ENCODE measurements at places on chromosomes 4 and X. TPM values are rescaled to one million over a fixed set of nuclear protein-coding genes. Genes with fewer than 3 reads are reported as not detected.
A peak's percentile ranks its signal among the peaks of the same experiment; 100 is the strongest.

DNA sequence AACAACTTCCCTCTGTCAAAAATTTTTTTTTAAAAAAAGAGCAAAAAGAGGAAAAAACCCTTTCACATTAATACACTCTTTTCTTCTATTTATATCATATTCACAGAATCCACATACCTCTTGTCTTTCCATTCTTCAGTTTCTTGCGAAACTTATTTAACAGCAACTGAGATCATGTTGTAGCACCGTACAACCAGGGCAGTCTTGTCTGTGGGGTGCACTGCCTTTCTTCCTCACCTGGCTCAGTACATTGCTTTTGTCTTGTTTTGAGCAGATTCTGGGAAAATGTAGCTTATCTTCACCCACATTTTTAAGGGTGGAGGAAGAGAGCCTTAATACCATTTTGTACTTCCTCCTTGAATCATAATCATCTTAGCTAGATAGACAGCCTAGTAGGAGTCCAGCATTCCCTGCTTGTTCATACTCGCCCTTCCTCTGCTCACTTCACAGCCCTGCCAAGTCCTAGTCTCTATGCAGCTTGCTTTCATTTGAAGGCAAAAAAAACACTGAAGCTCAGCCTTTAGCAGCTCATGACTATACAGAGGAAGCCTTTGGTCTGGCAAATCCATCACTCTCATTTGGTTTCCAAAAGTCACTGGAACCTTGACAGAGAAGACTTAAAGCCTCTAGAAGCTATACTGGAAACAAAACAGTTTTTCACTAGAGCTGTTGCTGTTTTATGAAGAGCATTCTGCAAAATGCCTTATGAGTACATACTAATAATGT, 140.6 kb upstream of the BANK1 start:
- H3K4me1 ChIP-seq, result peaks cover 12% of the 10 kb centered on the region
- no peaks in the 10 kb centered on the region for H3K27me3 ChIP-seq
- no peak for DNase-seq

- H3K4me1 ChIP-seq, result peaks cover 10% of the 10 kb centered on the region
- H3K36me3 ChIP-seq, result no peaks in the 10 kb centered on the region
- peak; percentile 43 for DNase-seq
- H3K4me3 ChIP-seq, result no peak overlapping the region
Measured at GRCh38 chrX:8755116-8755515, 23.2 kb upstream of the ANOS1 start.

The SMIM43 gene
- 0.33 TPM for total RNA-seq

DNA sequence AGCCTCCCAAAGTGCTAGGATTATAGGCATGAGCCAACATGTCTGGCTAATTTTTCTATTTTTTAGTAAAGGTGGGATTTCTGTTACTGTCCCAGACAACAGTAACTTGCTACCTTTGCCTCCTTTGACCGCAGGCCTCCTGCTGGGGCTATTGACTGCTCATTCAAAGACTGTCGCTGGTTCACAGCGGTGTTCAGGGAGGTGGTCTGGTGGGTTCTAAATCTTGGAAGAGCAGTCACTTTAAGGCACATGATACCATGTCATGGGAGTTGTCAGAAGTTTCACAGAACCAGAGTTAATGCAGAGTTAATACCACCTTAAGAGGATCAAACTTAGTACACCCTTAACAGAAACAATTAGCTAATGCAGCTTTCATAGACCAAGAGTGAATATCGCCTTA, 3.8 kb downstream of the ASMT start:
- H3K4me1 ChIP-seq, result peaks cover 13% of the 10 kb centered on the region
- H3K27me3 ChIP-seq, result no peaks in the 10 kb centered on the region
- peak; percentile 39 for DNase-seq
- peak overlapping the region; percentile 68 for H3K27ac ChIP-seq
- H3K4me3 ChIP-seq, result no peak overlapping the region

DNA sequence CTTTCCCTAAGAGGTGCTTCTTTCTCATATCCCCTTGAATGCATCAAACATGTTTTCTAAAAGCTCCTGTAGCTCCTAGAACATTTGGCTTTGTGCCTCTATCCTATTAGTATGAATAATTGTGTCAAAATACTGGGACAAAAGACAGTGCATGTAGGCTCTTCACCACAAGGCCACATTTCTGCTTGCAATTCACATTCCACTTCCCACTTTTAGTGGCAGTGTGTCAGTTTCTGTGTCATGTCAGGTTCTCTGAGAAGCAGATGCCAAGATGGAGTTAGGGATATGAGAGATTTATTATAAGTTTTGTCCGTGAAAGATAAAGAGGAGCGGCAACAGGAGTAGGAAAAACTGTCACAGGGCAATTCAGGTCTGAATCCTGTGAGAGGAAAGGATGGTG, 61.3 kb upstream of the GPRIN3 start:
- H3K27ac ChIP-seq, result no peak overlapping the region
- H3K4me3 ChIP-seq, result no peak overlapping the region
- no peaks in the 10 kb centered on the region for H3K27me3 ChIP-seq
- H3K36me3 ChIP-seq, result no peaks in the 10 kb centered on the region

- no peaks in the 10 kb centered on the region for H3K4me1 ChIP-seq
- no peaks in the 10 kb centered on the region for H3K27me3 ChIP-seq
- no peaks in the 10 kb centered on the region for H3K36me3 ChIP-seq
- no peak for DNase-seq
- no peak overlapping the region for H3K27ac ChIP-seq
Measured at GRCh38 chr4:169811476-169811875, 53.7 kb upstream of the HPF1 start.

GRCh38 chrX:12894074-12895030, 12.1 kb upstream of the TLR8 start:
- no peaks in the 10 kb centered on the region for H3K27me3 ChIP-seq
- no peak overlapping the region for H3K27ac ChIP-seq
- no peaks in the 10 kb centered on the region for H3K36me3 ChIP-seq
- no peak overlapping the region for H3K4me3 ChIP-seq
- peaks cover 6% of the 10 kb centered on the region for H3K4me1 ChIP-seq

GRCh38 chrX:136525738-136526606, 6.0 kb upstream of the VGLL1 start:
- H3K4me1 ChIP-seq, result peaks cover 8% of the 10 kb centered on the region
- H3K4me3 ChIP-seq, result no peak overlapping the region
- H3K27me3 ChIP-seq, result peaks cover 5% of the 10 kb centered on the region
- no peak for DNase-seq

The GPC3 gene
- total RNA-seq, result 32.4 TPM

GRCh38 chr4:116849620-116850019, 235.8 kb downstream of the TRAM1L1 start:
- no peak for DNase-seq
- H3K27me3 ChIP-seq, result no peaks in the 10 kb centered on the region
- no peaks in the 10 kb centered on the region for H3K36me3 ChIP-seq

The RGN gene
- 1.6 TPM for total RNA-seq

GRCh38 chr4:125008676-125009075, 296.1 kb upstream of the ANKRD50 start:
- H3K27me3 ChIP-seq, result no peaks in the 10 kb centered on the region
- H3K4me1 ChIP-seq, result peaks cover 17% of the 10 kb centered on the region
- H3K27ac ChIP-seq, result no peak overlapping the region
- no peak overlapping the region for H3K4me3 ChIP-seq

- H3K27me3 ChIP-seq, result no peaks in the 10 kb centered on the region
- no peaks in the 10 kb centered on the region for H3K36me3 ChIP-seq
- DNase-seq, result peak; percentile 30
- no peak overlapping the region for H3K27ac ChIP-seq
- no peaks in the 10 kb centered on the region for H3K4me1 ChIP-seq
- H3K4me3 ChIP-seq, result no peak overlapping the region
Measured at GRCh38 chr4:122652379-122652778, 31.5 kb upstream of the IL21 start.

DNA sequence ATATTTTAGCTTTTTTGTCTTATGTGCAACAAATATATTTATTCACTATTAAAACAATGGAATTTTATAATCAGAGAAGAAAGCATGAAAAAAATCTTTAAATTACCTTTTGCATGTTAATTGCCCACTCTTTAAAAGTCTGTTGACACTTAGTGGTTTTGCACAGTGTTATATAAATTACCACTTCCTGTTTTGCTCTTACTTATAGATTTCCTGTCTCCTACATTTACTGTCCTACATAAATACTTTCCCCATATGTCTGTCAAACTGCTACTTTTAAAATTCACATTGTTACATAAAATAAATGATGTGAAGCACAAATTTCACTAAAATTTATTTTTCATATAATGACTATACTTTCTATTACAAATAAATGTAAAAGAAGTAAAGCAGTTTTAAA, 161.1 kb upstream of the NDST4 start:
- no peaks in the 10 kb centered on the region for H3K36me3 ChIP-seq
- no peak overlapping the region for H3K27ac ChIP-seq
- no peak overlapping the region for H3K4me3 ChIP-seq

- no peak overlapping the region for H3K27ac ChIP-seq
- no peaks in the 10 kb centered on the region for H3K4me1 ChIP-seq
- H3K27me3 ChIP-seq, result no peaks in the 10 kb centered on the region
- no peak for DNase-seq
- no peak overlapping the region for H3K4me3 ChIP-seq
Measured at GRCh38 chrX:64169988-64170387, 35.5 kb downstream of the AMER1 start.

The KLHL4 gene
- total RNA-seq, result 10.5 TPM

The ERAS gene
- not detected for total RNA-seq

- H3K4me3 ChIP-seq, result no peak overlapping the region
- no peak overlapping the region for H3K27ac ChIP-seq
- no peaks in the 10 kb centered on the region for H3K36me3 ChIP-seq
Measured at GRCh38 chrX:69018416-69019072, 146.7 kb downstream of the PJA1 start.

The MAGEA2B gene
- 13.7 TPM for total RNA-seq

The MAGEA11 gene
- not detected for total RNA-seq

- H3K36me3 ChIP-seq, result peaks cover 14% of the 10 kb centered on the region
- peaks cover 20% of the 10 kb centered on the region for H3K4me1 ChIP-seq
- H3K27ac ChIP-seq, result peak overlapping the region; percentile 95
- H3K27me3 ChIP-seq, result peaks cover 26% of the 10 kb centered on the region
Measured at GRCh38 chrX:101931136-101931487, 715 bp downstream of the ZMAT1 start.

- no peaks in the 10 kb centered on the region for H3K4me1 ChIP-seq
- H3K27me3 ChIP-seq, result no peaks in the 10 kb centered on the region
- H3K4me3 ChIP-seq, result no peak overlapping the region
- peak overlapping the region; percentile 42 for H3K27ac ChIP-seq
Measured at GRCh38 chrX:53882331-53882730, 161.9 kb downstream of the PHF8 start.

- peaks cover 39% of the 10 kb centered on the region for H3K36me3 ChIP-seq
- no peak overlapping the region for H3K4me3 ChIP-seq
- DNase-seq, result peak; percentile 70
- no peaks in the 10 kb centered on the region for H3K4me1 ChIP-seq
- no peaks in the 10 kb centered on the region for H3K27me3 ChIP-seq
Measured at GRCh38 chr4:114180481-114180880, 201.0 kb upstream of the ARSJ start.
